Activated CD4-positive, CD25-positive, alpha-beta regulatory T cell treated with anti-CD3 and anti-CD28 coated beads, Interleukin-2, amount 50 U/mL, for 16 hours (primary cell): ENCODE measurements at places on chromosomes 3 and 15.
A peak's percentile ranks its signal among the peaks of the same experiment; 100 is the strongest.

- no peak for DNase-seq
Observed at GRCh38 chr15:63587527-63587926, 9.7 kb upstream of the FBXL22 start.

- DNase-seq: no peak
Observed at GRCh38 chr3:50010959-50011358, 71.0 kb downstream of the RBM6 start.

- DNase-seq: no peak
Observed at GRCh38 chr15:74137537-74137894, 7.1 kb downstream of the ISLR2 start.

GRCh38 chr15:68487087-68487843, 55.3 kb upstream of the ITGA11 start:
- no peak for DNase-seq

- no peak for DNase-seq
Observed at GRCh38 chr3:31680072-31680870, 147.5 kb downstream of the STT3B start.

GRCh38 chr3:9111866-9112265, 137.6 kb downstream of the SRGAP3 start:
- DNase-seq: no peak

DNA sequence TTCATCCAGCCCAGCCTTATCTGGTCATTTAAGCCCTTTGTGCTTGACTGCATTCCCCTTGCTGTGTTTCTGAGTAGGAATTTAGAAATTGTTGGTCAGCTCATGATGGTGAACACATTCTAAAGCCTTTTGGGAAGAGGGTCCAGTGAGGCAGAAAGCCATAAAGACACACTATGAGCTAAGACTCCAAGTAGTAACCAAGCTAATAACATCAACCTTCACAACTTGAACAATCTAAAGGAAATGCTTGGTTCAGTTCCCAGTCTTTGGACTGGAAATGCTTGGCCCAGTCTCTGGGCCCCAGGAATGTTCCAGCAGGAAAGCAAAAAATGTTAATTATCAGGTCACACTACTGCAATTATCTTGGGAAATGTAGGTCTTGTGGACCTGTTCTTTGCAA, 7.7 kb downstream of the PLSCR1 start:
- DNase-seq: no peak

DNA sequence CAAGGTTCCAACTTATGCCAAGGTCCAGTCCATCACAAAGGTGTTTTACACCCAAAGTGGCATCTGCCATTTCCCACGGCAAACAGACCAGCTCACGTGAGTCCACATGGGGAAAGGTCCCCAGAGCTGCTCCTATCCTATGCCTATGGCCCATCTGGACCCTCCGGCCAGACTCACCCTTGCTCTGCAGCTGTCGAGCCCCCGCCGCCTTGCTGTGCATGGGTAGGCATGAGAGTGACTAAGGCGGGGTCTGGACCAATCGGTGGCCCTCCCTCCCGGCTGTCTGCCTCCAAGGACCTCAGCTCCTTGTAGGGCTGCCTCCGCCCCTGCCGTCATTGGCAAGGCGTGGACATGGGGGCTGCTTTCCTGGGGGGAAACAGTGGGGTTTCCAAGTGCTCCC, 26.9 kb downstream of the DNASE1L3 start:
- no peak for DNase-seq

DNA sequence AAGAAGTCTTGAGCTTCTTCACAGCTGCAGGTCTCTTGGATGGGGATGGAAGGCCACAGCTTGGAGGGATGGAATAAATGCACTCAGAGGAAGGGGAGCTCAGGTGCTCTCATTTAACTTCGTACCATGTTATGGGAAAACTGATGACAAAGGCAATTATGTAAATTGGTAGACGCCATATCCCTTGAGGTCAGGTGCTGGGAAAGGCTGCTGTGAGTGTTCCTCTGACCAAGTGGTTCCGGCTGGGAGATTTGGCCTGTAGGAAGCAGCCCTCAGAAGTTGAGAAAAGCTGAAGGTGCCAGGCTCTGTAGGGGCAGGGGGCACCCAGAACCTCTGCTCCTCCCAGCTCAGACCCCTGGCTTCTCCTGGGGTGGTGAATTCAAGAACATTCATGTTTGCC, 47.1 kb downstream of the FAH start:
- no peak for DNase-seq

DNA sequence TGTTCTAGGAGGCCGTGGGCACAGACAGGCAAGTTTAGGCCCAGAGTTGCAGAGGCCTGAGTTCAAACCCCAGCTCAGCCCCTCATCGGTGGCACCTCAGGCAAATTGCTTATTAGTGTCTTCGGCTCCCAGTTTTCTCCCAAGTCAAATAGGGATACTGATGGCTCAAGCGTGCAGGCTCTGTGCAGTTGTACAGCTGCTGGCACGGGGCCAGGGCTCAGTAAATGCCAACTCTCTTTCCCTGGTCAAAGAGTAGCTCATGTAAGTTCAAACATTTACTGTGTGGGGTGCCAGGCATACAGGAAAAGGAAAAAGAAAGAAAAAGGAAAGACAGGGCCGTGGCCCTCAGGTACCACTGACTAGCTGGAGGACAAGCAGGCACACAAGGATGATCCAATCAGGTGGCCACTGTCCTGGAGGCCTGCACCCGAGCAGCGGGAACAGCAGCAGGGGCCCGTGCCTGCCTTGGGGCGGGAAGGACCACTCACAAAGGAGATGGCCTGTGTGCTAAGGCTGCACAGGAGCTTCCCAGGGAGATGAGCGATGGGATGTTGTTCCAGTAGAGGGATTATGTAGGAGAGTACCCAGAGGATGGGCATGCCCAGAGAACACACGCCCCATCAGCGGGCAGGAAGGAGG, 70.8 kb downstream of the TBC1D2B start:
- DNase-seq: no peak

GRCh38 chr15:73716417-73716816, 32.2 kb downstream of the CD276 start:
- DNase-seq: no peak

DNA sequence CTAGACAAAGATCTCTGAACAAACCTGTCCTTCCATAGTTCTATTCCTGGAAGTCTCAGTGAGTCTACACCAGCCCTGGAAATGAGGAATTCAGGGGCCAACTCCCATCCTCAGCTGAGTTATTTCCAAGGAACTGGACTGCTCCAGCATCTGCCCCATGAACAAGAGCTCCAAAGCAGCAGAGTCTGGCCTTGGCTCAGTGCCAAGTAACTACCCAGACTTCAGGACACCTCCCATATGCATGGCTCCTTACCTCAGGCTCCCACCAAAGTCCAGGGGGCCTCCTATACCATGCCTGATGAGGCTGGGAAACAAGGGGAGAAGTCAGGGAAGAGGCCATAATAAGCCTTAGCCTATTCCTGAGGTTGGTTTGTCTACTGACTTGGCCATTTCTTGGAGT, 45.0 kb downstream of the FAIM start:
- no peak for DNase-seq

DNA sequence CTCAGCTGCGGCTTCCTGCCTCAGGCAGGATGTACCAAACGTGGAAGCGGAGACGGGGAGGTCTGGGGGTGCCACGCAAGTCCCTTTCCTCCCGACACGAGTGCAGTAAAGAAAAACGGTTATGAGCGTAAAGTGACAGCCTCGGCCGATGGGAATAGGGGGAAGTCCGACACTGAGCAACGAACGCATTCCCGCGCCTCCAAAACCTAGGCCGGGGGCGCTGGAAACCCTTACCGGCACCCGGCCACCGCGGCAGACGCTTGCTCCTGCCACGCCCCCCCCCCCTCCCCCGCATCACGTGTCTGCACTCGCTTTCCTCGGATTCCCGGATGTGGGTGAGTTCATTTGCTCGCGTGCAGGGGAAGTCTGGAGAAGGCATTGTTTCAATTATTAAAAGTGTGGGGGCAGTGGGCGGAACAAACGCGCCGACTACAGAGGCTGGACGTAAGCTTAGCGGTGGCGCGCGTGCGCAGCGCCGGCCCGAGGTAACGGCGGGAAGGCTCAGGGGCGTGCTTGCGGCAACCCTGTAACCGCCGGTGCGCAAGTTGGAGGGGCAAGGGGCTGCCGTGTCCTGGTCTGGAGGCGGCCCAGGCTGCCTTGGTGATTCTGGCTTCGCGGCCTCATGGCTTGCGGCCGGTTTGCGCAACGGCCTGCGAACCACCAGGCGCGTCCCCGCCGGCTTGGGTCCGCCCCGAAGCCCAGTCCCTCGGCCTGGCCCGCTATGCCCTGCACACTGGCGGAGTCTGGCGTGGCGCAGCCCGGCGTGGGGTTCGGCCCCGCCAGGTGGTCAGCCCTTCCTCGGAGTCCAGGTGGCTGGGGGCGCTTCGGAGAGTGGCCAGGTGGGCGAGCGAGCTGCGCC, at the start of the genes ANAPC13 and CEP63:
Gene ANAPC13 (minus strand): TSS at position 268 of the 859 bp plus-strand sequence. CDS start 3,081 bp downstream, outside the sequence.
Gene CEP63 (plus strand): TSS at position 340 of the 859 bp plus-strand sequence. CDS start 9,264 bp downstream, outside the sequence.
- DNase-seq: peak; percentile 90

DNA sequence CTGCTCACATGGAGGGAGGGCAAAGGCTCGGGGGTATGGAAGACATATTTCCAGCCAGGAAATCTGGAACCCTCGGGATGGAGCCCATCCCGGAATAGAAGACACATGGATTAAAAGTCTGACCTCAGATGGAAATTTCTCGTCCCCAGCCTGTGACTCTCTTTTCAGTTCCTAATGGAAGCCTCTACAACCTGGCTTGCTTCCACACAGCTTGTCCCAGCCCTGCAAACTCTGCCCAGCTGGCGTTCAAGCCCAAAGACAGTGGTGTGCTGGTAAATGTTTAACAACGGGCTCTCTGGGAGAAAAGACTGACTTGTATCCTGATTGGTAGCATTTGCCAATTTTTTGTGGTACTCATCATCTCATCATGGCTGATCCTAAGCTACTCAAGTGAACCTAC, 35.6 kb upstream of the TLE3 start:
- no peak for DNase-seq

- no peak for DNase-seq
Observed at GRCh38 chr3:52281981-52282801, 3.7 kb upstream of the WDR82 start.

GRCh38 chr15:83854321-83854720, 200.4 kb downstream of the ADAMTSL3 start:
- no peak for DNase-seq

GRCh38 chr3:58535531-58536500, 1.2 kb downstream of the ACOX2 start:
- DNase-seq: no peak

DNA sequence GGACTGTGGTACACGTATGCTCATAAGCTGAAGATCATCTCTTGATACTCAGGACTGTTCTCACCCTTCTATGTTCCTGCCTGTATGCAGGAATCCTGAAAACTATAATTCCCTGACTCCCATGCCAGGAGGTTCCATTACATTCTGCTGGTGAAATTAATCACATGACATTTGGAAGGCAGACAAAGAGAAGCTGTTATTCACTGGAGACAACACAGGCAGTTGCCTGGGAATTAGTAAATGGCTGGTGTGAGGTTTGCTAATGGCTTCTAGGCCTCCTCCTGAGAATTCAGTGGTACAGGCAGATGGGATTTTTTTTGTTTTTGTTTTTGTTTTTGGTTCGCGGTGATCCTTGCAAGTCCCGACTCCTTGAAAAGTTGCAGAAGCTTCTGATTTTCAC, 91.4 kb downstream of the CTNNB1 start:
- DNase-seq: no peak

DNA sequence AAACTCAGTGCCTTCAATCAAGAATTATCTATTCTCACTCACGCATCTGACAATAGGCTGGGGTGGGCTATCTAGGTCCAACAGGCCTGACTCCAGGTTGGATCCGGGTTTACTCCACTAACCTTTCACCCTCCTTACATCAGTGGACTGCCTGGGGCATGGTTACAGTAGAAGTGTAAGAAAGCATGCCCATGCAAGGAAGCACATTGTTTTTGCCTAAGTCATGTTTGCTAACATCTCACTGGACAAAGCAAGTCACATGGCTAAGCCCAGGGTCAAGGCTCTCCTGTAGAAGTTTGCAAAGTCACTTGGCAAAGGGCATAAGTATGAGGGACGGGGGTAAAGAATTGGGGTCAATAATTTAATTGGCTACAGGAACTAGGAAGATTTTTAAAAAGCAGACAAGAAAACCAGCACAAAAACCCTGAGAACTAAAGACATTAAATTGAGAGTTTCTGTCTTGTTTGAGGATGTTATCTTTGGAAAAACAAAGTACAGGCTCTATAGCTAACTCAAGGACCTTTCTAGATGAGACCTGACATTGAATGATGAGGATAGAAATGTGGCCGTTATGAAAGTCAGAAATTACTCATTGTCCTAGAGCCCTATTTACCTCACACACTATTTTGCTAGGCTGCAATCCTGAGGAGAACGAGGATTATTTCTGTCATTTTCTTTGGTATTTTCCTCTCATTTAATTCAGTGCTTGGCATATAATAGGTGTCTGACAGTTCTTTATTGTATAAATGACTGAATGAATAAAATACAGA, 214.2 kb downstream of the IL20RB start:
- DNase-seq: no peak

- DNase-seq: no peak
Observed at GRCh38 chr3:147737376-147737775, 328.2 kb downstream of the ZIC1 start.

GRCh38 chr3:70889162-70890019, 577.0 kb upstream of the MDFIC2 start:
- DNase-seq: no peak

- no peak for DNase-seq
Observed at GRCh38 chr15:91865486-91865885, 12.0 kb downstream of the SLCO3A1 start.

DNA sequence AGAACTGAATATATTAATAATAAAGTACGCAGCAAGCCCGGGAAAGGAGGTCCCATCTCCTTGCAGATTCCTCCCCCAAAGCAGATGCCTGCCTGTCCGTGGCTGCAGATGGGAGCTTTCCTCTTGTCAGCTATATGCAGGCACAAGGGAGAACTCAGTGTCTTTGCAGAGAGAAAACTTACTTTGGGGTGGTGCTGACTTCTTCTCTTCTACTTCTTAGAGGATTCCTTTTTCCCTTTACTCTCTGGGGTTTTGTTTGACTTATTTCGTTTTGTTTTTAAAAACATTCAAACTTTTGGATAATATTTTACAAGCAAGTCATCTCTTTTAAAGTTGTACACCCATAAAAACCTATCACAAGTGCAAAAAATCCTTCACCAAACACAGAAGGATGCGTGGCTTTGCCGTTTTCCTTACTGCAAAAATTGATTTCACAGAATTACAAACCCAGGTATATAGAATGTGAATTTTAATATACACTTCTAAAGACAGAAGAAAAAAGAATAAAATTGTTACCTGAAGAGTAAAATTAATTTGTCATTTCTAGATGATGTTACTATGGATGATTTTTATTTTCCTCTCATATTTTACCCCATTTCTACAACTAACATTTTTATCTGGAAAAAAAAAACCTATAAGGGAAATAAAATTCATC, 65.3 kb upstream of the IGF1R start:
- no peak for DNase-seq

- no peak for DNase-seq
Observed at GRCh38 chr3:197333901-197334639, 35.7 kb upstream of the DLG1 start.

DNA sequence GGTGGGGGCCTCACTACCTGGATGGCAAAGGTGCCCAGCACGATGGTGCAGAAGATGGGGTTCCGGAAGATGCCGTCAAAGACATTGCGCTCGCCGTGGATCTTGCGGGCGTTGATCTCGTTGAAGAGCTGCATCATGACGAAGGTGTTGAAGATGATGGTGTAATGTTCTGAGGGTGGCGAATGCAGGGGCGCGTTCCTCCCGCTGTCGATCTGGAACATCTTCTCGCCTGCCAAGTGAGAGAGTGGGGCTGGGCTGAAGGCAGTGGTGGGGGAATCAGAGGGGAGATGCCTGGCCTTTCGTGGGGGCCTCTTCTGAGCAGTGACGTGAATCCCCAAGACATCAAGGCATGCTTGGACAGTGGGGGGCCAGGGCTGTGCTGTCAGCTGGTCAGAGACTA, 19.6 kb upstream of the SEC13 start:
- DNase-seq: no peak

GRCh38 chr3:151297429-151297828, 19.1 kb upstream of the P2RY14 start:
- no peak for DNase-seq

- no peak for DNase-seq
Observed at GRCh38 chr3:130992344-130992743, 34.3 kb downstream of the ASTE1 start.
